ENCODE measurements at places on chromosomes 7 and 10.

- no peak for DNase-seq
Observed at GRCh38 chr7:117808341-117808757, 64.9 kb downstream of the CTTNBP2 start.

DNA sequence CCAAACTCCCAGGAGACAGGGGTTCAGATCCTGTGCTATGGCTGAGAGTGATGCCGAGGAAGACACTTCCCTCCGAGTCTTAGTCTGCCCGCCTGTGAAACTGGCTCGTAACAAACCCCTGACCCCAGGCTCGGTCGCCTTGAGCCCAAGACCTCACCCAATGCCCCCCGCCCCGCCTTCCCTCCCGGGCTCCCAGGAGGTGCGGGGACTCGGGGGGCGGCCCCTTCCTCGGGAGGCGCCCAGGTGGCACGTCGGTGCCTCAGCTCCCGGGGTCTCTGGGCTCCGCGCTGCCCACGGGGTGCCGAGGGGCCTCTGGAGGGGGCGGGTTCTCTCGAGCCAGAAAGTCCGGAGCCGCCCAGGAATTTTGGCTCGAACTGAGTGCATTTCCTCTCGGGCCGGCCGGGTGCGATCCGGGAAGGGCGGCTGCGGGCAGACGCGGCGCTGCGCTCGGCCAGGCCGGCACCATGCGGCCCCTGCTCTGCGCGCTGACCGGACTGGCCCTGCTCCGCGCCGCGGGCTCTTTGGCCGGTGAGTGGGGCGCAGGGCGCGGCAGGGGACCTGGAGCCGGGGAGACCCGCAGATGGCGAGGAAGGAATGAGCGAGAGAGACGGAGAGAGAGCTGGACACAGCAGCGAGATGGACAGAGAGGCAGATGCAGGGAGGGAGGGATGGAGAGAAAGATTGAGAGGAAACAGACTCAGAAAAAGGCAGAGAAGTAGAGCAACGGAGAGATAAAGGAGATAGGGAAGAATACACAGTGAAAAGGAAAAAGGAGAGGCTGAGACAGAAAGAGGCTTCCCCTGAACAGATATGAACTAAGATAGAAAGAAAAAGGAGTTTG, at the start of gene PLAC9:
TSS of gene PLAC9 (plus strand) at position 432 of the 841 bp plus-strand sequence. CDS start at position 465, 33 bp downstream.
- DNase-seq, result no peak

DNA sequence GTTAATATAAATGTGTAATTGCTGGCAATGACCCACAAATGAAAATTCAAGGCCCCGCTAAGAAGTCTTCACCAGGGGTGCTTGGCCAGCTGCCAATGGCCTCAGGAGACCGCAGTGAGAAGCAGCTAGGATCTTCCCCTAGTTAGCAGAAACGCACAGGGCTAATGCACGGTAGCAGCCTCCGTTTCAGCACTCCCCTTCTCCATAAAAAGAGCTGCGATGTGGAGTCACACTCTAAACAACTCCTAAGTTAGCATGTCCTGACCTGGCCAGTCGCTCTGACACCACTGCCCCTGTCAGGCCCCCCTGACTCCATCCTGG, 139.0 kb downstream of the SEPTIN14 start:
- no peak for DNase-seq

GRCh38 chr7:23261843-23262452, 15.4 kb downstream of the GPNMB start:
- peak; percentile 41 for DNase-seq

Data from stimulated activated effector memory CD8-positive, alpha-beta T cell treated with anti-CD3 and anti-CD28 coated beads, Interleukin-12 subunit alpha, Interleukin-12 subunit beta, amount 100 ng/mL, for 72 hours (primary cell).